ENCODE measurements at places on chromosomes 7 and 10.

DNA sequence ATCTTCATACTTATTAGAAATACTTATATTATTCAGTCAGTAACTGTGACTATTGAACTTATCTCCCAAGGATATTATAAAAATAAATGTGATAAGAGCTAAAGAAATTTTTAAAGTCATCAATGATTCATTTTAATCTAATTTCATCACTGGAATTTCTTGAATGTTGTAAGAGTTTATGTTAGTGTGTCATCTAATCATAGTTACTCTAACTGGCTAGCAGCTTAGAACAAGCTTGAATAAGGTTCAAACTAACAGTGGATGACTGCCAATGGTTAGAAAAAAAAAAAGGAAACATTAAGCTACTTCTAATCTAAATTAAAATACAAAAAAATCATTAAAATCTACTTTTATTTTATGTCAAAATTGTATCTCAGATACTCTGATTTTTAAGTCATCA, 1066.3 kb downstream of the CNTNAP2 start:
- no peak for DNase-seq

DNA sequence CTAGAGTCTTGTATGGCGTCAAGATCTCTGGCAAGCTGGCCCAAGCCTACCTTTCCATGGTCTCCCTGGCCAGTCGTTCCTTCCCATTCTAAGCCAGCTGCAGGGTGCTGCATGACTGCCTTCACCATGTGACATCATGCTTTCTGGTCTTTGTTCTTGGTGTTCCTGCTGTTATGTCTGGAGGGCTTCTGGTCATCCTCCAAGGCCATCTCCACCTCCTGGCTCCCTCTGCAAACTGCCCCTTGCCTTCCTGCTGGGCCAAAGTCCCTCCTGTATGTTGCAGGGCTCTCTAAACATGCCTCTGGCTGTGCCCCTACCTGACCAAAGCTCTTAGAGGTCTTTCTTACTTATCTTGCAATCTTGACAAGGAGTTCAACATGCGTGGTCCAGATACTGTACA, 44.4 kb upstream of the SHH start:
- DNase-seq = no peak

- no peak for DNase-seq
Observed at GRCh38 chr10:33337326-33337957, 3.0 kb upstream of the NRP1 start.

- DNase-seq = peak; percentile 9
Observed at GRCh38 chr10:96618653-96619052, 31.8 kb upstream of the TM9SF3 start.

GRCh38 chr7:128873234-128873633, 10.6 kb downstream of the ATP6V1F start:
- DNase-seq = no peak

GRCh38 chr10:65861249-65861648, 1064.6 kb upstream of the LRRTM3 start:
- DNase-seq = no peak

- DNase-seq = no peak
Observed at GRCh38 chr7:27173511-27173955, 587 bp downstream of the HOXA10 start.

DNA sequence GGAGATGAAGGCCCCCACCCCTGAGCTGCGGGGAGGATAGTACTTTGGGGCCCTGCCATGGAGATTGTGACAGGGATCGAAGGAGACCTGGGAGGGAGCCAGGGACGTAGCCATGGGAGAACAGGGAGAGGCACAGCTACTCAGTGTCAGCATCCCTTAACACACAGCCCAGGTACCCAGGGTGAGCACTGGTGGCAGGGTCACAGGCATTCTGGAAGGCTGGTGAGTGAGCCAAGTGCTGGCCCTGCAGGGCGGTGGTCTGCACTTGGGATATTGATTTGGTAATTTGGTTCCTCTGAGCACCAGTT, 39.8 kb downstream of the VWA2 start:
- no peak for DNase-seq

DNA sequence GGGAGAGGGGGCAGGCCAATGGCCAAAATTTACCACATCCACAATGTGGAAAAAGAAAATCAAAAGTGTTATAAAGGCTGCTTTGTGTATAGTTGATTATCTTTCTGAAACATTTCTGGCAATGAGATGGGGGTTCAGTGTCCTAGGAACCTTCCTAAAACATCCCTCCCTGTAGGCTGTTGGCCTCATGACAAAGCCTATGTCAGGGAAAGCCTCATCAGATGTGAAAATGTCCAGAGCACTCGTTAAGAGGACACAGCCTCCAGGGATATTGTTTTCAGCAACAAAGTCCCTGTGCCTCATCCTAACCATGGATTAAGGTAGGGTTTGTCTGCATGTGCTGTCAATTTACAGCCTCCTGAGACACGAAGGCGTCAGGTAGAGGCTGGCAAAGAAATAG, 17.0 kb downstream of the SUN3 start:
- no peak for DNase-seq

DNA sequence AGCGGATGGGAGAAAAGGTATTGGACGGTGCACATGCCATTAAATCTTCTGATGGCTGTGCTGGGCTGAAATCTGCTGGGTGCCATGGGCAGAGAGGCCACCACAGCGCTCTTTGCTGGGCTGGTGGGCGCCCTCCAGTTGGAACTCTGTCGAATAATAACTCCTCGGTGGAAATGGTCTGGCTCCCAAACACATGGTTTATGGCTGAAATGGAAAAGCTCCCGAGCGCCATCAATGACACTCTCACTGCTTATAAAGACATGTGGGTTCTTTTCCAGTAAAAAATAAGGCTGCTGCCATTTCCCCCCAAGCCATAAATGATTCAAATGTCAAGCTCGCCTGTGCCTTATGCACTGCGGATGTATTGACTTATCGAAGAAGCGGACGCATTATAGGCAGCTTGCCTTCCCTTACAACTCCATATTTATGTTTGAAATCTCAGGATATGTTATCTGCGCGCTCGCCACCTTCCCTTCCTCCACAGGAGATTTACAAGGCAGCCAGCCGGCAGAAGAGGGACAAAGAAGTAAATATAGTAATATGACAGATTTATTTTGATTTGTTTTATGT, 239.0 kb upstream of the MKI67 start:
- no peak for DNase-seq

DNA sequence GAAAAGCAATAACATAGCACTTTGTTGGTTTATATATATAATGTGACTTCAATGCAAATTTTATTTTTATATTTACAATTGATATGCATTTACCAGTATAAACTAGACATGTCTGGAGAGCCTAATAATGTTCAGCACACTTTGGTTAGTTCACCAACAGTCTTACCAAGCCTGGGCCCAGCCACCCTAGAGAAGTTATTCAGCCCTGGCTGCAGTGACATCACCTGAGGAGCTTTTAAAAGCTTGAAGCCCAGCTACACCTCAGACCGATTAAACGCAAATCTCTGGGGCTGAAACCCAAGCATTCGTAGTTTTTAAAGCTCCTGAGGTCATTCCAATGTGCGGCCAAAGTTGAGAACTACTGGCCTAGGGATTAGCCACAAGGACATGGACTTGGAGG, 155.0 kb upstream of the LANCL2 start:
- DNase-seq = no peak

GRCh38 chr10:30701451-30702173, 72.1 kb upstream of the LYZL2 start:
- DNase-seq = no peak

- no peak for DNase-seq
Observed at GRCh38 chr10:131850383-131850870, 50.4 kb upstream of the PPP2R2D start.

DNA sequence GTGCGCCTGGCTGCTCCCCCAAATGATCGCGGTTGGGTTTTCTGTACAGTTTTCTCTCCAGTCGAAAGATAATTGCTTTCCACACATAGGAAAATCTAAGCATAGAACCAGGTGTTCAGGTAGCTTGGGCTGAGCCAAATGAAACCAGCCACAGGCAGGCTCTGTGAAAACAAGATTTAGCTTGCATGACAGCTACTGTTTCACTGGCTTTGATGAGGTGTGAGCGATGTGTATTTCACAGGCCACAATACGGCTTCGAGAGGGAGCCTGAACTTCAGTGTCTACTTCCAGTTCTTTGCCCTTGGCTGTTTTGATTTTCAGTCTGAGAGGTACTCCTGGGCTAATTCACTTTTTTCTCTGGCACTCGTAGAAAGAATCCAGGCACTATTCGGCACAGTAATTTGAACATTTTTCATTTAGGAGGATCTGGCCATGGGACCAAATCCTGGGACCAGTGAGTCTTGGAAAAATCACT, 110.5 kb downstream of the JCAD start:
- DNase-seq = no peak

DNA sequence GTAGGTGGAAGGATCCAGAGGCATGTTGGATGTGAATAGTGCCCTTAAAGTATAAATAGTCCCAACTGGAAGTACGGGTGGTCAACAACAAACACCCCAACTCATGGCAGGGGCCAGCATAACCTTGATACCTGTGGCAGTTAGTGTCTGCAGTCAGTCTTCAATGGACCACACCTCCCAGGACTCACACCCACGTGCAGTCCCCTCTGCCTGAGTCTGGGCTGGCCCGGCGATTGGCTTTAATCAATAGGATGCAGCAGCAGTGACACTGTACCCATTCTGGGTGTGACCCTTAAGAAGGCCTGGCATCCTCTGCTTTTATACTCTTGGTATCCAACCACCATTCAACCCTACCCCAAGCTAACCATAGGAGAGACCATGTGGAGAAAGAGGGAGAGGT, 18.6 kb downstream of the DRGX start:
- DNase-seq = no peak

- no peak for DNase-seq
Observed at GRCh38 chr10:28359334-28359733, 56.5 kb upstream of the MPP7 start.

DNA sequence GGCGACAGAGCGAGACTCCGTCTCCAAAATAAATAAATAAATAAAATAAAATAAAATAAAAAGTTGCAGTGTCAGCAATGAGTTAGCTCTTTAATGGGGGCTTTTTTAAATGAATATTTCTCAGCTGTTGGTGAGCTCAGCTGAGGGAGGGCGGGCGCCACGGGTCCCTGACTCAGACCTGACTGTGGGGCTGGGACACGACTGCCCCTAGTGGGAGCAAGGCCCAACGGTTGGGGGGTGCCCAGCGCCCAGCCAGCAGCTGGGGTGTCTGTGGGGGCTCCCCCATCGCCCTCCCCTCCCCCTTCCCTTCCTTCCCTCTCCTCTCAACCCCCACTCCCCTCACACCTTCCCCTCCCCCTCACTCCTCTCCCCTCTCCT, 46.6 kb downstream of the PWWP2B start:
- DNase-seq = no peak

GRCh38 chr7:75739796-75740672, 1.3 kb upstream of the HIP1 start:
- DNase-seq = no peak

GRCh38 chr7:33921216-33921938, 16.0 kb downstream of the BMPER start:
- DNase-seq = no peak

DNA sequence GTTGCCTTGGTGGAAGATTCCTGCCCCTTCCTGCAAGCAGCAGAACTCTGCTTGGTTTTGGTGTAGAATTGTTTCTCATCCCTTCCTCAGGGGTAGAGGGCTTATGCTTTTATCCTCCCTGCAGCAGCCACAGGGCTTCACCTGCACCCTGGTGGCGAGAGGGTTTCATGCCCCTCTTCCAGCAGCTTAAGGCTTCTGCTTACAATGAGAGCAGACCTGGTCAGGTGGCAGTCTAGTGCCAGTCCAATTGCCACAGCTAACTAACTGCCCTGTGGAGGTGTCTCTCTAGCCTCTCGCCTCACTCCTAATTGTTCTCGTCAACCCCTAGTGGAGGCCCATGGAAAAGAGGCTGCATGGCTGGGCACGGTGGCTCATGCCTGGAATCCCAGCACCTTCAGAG, 19.3 kb downstream of the ACBD7 start:
- DNase-seq = no peak

- no peak for DNase-seq
Observed at GRCh38 chr7:102432442-102433218, 745 bp upstream of the ORAI2 start.

- no peak for DNase-seq
Observed at GRCh38 chr10:43120929-43121314, 17.3 kb upstream of the CSGALNACT2 start.

DNA sequence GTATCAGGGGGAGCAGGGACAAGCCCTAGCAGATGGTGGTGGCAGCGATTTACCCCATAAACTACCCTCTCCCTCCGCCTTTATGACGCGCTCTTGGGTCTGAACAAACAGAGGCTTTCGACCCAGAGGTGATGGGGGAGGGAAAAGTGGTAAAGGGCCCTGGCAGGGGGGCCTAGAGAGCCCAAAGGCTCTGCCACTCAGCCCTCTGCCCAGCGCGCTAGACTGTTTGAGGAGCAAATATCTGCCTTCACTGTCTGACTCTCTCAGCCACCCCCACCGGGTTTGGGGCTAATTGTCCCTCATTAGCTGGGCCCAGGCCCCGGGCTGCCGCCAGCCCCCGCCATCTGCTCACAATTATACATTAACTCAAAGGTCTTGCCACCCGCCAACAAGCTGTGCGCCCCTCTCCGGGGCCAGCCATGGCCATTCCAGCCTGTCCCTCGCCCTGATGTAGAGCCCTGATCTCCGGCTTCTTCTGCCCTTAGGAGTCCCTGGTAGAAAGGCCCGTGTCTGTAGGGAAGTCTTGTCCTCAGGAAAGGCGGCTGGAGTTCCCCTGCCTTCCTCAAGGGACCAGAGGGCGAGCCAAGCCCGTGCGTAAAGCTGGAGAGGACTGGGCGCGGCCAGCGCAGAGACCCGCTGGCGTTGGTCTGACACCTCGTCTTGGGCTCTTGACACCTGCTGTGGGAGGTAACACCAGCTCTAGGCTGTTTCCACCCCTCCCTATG, 1.9 kb upstream of the PAX4 start:
- no peak for DNase-seq

DNA sequence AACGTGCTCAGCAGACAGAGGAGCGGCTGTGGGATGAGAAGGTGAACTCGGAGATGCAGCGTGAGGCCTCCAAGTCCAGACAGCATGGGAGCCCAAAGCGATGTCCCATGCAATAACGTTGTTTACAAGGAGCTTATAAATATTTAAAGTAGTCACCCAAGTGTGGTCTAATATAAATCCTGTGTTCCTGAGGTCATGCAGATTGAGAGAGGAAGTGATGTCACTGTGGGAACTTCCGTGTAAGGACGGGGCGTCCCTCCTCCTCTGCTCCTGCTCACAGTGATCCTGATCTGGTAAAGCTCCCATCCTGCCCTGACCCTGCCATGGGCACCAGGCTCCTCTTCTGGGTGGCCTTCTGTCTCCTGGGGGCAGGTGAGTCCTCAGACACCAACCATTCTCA, 94.7 kb upstream of the PRSS58 start:
- DNase-seq = no peak

GRCh38 chr10:5665373-5666007, 905 bp downstream of the ASB13 start:
- no peak for DNase-seq

DNA sequence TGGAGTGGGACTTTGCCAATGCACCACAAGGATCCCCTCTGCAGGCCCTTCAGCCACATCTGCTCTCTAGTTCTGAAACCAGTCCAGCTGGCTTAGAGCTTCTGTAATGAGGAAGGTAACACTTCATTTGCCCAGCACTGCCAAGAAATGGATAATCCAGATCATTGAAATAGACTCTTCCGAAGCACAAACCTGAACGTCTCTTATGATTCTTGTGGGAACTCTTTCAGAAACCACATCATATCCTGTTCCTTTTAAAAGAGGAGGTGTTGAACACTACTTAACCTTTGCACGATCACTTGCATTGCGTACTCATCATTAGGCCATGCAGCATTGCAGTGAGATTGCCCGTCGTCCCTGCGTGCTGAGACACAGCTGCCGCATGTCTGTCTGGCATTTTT, 25.8 kb upstream of the PLPP4 start:
- no peak for DNase-seq

Measured in NCI-H2107 (cell line).